ENCODE measurements at places on chromosomes 4 and X.

DNA sequence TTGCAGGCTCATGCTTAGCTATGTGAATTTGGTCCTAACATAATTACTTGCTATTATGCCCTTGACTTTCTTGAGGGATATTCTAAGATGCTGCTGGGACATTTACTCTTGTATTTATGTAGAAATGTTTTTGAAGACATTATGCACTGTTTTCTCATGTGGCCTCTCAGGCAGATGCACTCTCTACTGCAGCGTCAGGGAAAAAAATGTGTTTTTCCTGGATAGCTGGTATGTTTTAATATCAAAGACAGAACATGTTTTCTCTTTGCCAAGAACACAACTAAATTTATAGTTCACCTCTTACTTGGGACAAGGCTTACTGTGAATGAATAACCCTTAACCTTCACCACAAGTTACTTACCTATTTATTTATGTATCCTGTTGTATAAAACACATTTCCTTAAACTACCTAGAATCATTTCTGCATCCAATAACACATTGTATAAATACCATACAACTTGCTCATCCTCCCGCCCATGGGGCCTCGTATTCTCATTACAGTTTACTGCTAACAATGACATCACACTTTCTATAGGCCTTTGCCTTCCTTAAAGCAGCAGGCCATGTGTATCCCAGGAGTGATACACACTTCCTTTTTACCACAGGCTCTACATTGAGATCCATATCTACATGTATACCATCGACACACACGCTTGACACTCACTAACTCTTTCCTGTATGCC is 178.7 kb downstream of the SLIT2 start:
- DNase-seq, result no peak

DNA sequence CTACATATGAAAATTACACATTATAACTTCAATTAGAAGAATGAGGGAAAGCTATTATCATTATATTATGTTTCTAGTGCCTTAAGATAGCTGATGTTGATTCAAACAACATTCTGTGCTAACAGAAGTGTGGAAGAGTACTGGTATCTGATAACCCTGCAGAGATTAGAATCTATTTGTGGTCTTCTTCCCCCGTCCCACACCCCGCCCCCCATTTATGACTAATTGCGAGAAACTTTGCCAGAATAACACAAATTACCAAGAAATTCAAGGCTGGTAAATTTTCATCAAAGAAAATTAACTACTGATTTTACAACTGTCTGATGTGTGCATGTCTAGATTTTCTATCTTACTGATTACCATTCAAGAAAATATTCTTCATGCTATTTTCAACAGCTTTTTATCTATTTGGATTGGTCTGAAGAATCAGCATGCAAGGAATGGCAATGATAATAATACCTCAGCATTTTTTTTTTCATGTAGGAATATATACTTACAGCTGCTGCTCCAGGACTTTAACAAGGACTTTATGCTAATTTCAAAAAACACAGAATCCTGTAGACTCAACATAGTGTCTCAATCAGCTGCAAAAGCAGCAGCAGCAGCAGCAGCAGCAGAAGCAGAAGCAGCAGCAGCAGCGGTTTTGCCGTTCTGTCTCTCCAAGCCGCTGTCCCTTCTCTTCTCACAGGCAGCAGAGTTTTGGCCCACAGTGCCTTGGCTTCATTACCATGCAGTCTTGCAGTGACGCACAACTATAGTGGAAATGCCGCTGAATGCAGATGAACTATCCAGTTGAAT is 126.7 kb downstream of the FRYL start:
- no peak for DNase-seq

GRCh38 chrX:46755671-46756070 is 3.2 kb downstream of the SLC9A7 start:
- no peak for DNase-seq

GRCh38 chr4:140156529-140157171 is 2.7 kb upstream of the MAML3 start:
- no peak for DNase-seq

DNA sequence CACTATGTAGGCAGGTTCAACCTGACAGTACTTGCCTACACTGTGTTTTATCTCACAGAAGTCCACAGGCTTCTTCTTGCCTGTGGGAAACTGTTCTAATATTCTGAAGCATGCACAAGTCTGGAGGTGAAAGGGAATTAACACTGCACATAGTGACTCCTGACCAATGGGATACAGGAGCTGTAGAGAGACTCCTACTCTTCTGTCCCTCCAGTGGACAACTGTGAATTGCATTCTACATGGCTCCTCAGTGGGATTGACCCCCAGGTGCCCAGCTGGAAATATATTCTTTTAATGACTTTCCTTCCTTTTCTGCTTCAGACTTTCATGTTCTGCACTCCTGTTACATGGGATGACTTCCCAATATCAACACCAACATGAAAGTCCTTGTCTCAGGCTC is 8.2 kb upstream of the YIPF6 start:
- DNase-seq, result peak; percentile 62

GRCh38 chr4:40454816-40455215 is 119.7 kb downstream of the CHRNA9 start:
- DNase-seq, result no peak

- DNase-seq, result peak; percentile 42
These were observed 10.2 kb downstream of the HNRNPH2 start for GRCh38 chrX:101417981-101418841.

DNA sequence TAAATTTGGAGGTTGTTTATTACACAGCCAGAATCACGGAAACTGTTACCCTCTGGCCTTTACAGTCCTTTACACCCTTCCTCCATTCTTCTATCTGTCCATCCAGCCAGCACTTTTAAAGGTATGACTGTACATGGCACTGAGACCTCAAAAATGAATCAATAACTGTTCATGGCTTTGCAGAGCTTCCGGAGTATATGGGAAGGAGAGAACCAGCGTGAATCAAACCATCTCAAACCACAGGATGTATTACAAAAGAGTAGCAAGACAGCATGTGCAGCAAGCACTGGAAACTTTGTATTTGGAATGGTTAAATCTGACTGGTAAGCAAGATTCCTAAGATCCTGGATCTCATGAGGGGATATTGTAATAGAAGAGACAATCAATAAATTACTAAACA is 228.5 kb upstream of the CASK start:
- DNase-seq, result no peak

DNA sequence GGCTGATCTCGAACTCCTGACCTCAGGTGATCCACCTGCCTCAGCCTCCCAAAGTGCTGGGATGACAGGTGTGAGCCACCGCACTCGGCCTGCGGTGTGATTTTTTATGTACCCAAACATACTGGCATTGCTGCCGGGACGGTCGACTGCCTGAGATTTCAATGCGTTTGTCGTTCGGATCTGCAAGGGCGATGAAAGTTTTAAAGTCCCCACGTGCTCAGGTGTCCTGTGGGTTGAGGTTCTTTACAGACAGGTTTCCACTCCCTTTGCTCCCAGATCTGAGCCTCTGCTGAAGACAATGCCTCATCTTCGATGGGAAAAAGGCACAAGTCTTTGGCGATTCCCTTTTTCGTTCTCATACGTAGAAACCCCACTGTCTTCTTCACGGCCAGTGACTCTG is 78.1 kb upstream of the SHOX start:
- DNase-seq, result no peak

DNA sequence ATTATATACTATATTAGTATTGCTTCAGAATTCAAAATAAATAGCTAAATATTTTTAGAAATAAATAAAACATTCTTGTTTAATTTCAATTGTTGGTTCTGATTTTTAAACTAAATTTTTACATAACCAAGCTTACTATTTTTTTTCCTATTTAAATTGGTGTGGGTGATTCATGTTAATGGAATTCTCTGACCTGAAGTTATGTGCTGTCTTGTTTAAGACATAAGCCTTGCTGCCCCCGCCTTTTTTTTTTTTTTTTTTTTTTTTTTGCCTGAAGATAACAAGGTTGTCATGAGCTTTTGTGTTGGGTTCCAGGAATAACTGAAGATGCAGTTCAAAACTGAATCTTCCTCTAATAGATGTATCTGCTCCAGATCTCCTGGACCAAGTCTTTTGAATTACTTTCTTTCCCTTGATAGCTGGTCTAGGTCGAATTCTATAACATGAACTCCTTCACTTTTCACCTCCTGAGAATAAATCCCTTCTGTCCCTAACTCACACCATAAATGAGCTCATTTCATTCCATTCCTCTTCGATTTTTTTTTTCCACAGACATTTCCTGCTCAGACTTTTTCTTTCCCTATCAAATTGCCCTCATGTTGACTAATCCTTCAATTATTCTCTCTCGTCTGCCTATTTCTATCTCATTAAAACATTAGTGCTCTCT is 261.5 kb upstream of the FTHL17 start:
- DNase-seq, result no peak

- no peak for DNase-seq
These were observed 21.1 kb upstream of the HNRNPD start for GRCh38 chr4:82394896-82395295.

DNA sequence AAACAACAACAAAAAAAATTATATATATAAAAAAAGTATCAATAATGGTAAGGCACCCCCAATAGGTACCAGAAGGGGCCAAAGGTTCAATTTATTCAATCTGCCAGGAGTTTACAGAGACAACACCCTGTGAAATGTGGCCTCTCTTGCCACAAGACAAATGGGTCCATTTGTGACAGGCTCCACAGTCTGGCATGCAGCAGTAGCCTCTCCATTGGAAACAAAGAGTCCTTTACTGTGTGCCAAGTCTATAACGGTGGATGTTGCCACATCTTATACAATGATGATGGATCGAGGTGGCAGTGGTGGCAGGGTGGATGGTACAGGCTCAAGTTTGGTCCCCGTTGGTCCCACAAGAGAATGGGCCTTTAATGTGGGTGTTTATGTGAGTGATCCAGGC is 70.1 kb upstream of the SH3RF1 start:
- DNase-seq, result no peak

DNA sequence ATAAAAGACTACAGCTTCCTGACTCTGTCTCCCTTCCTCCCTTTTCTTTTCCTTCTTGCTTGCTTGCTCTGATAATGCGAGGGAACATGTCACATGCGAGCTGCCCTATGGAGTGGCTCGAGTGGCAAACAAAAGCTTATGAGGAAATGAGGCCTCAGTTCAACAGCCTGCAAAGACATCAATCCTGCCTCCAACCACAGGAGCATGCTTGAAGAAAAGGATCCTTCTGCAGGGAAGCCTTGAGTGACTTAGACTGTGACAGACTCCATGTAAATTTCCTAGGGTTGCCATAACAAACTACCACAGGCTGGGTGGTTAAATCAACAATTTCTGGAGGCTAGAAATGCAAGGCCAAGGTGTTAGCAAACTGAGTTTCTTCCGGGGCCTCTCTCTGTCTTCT is 152.5 kb downstream of the NR3C2 start:
- no peak for DNase-seq

- DNase-seq, result no peak
These were observed 21.9 kb downstream of the ARX start for GRCh38 chrX:24993879-24994278.

- no peak for DNase-seq
These were observed 176.8 kb upstream of the GLRA2 start for GRCh38 chrX:14352511-14352910.

GRCh38 chr4:173328236-173328901 is 5.8 kb downstream of the HMGB2 start:
- no peak for DNase-seq

GRCh38 chrX:132181364-132181763 is 37.9 kb downstream of the RAP2C start:
- no peak for DNase-seq

- DNase-seq, result no peak
These were observed 384.3 kb downstream of the GPM6A start for GRCh38 chr4:175427751-175428150.

- no peak for DNase-seq
These were observed 35.3 kb upstream of the GPR78 start for GRCh38 chr4:8544741-8545438.

- DNase-seq, result peak; percentile 7
These were observed 88.4 kb downstream of the ZXDA start for GRCh38 chrX:57821703-57822387.

DNA sequence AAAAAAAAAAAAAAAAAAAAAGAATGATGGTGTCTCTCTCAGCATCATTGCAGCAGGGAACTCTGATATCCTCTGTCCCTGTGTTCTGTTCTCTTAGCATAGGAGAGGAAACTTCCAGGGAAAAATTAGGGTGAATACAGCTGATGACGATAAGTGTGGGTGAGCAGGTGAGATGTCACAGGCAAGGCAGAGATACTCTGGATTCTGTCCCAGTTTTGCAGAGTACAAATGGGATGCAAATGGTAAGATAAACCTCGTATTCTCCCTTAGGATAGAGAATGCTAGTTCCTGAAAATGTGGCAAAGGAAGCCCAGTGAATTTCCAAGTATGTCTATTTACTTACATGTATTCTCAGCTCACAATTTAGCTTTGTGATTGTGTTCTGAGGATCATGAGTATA is 671.6 kb upstream of the BOD1L1 start:
- no peak for DNase-seq

DNA sequence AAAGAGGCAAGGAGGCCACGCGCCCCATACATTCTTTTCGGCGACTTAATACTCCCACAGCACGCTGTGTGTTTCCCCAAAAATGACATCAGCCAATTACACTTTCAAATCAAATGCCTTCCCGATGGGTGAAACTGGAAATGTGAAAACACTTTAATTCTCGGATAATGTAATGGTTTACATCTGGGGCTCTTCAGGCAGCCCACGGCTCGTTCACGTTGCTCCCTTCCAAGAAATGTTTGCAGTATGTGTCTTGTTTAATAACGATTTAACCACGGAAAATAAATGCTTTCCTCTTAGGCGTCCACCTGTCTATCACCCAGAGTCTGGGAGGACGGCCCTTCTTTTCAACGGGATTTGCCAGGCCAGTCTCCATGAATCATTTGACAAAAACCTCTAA is 272.5 kb downstream of the SHOX start:
- no peak for DNase-seq
